ENCODE measurements at places on chromosomes 6 and 20. TPM values are rescaled to one million over a fixed set of nuclear protein-coding genes. Genes with fewer than 3 reads are reported as not detected.

SOX18 gene
- total RNA-seq, result 0.83 TPM

- no peak overlapping the region for H3K27ac ChIP-seq
- H3K4me3 ChIP-seq, result no peak overlapping the region
- no peaks in the 10 kb centered on the region for H3K4me1 ChIP-seq
- peaks cover 8% of the 10 kb centered on the region for H3K27me3 ChIP-seq
Measured at GRCh38 chr20:10216146-10216791, 2.4 kb upstream of the SNAP25 start.

DNA sequence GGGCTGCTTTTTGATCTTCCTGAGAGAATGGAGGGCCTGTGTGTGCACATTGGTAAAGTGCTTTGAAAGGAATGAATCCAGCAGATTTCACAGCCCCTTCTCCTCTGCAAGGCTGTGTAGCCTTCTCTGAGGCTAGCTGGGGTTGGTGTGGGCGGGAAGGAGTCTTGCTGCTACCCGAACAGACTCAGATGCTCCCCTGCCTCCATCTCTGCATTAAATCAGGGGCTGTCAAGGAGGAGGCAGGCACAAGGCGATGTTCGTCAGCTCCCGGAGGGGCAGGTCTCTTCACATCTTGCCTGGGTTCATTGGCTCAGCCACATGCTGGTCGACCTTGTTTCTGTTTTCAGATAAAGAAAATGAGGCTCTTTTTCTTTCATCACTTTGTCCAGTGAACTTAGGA lies 291.5 kb upstream of the SULF2 start:
- no peak overlapping the region for H3K27ac ChIP-seq
- H3K27me3 ChIP-seq, result no peaks in the 10 kb centered on the region
- H3K4me1 ChIP-seq, result no peaks in the 10 kb centered on the region
- no peak for DNase-seq

DNA sequence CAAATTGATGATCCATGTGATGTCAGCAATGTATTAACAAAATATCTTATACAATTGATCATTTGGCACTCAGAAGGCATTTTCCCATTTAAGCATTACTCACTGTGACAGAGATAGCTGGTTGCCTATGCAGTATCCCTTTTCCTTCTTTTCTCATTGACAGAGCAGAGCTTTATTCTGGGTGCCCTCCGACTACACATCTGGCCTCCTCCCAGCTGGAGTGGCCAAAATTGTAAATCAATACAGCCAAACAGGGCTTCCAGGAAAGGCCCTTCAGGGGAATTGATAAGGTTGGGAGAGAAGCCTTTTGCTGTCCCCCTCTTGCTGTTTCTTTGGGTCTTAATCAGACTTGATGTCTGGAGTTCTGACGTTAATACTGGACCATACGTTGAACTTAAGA lies 9.6 kb upstream of the BLOC1S5 start:
- no peak overlapping the region for H3K4me3 ChIP-seq
- H3K4me1 ChIP-seq, result no peaks in the 10 kb centered on the region
- H3K27ac ChIP-seq, result no peak overlapping the region
- no peak for DNase-seq
- H3K27me3 ChIP-seq, result no peaks in the 10 kb centered on the region
- no peaks in the 10 kb centered on the region for H3K36me3 ChIP-seq

GRCh38 chr20:39745380-39745779 lies 783.2 kb downstream of the DHX35 start:
- H3K27me3 ChIP-seq, result no peaks in the 10 kb centered on the region
- no peak overlapping the region for H3K4me3 ChIP-seq
- no peaks in the 10 kb centered on the region for H3K36me3 ChIP-seq

DNA sequence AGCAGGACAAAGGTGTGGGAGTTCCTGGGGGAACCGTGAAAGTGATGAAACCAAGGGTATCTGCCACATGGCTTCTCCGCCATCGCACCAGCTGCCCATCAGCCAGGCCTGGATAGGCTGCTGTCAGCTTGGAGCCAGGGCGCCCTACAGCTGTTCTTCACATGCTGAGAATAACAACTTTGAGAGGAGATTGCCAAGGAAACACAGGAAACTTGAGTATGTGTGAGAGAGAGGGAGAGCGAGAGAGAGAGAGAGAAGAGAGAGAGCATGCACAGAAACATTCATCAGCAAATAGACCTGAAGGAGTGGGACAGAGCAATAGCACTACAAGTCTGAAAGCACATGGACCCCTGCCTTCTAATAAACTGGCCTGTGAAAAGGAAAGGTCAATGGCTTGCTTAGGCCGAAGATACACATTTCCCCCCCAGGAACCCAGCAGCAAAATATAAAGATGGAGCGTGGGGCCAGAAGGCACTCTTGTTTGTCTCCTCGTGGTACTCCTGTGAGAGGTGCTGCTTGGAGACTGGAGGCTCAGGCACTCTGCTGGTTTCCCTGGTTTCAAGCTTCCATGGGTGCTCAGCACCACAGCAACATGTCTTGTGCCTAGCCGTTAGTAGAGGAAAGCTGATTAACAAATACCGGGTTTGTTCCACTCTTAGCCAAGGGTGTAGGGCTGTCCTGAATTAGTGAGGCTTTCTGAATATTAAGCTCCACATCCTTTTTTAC lies 53.0 kb downstream of the SNAP25 start:
- H3K4me3 ChIP-seq, result no peak overlapping the region
- H3K36me3 ChIP-seq, result no peaks in the 10 kb centered on the region
- DNase-seq, result no peak
- no peaks in the 10 kb centered on the region for H3K4me1 ChIP-seq

DNA sequence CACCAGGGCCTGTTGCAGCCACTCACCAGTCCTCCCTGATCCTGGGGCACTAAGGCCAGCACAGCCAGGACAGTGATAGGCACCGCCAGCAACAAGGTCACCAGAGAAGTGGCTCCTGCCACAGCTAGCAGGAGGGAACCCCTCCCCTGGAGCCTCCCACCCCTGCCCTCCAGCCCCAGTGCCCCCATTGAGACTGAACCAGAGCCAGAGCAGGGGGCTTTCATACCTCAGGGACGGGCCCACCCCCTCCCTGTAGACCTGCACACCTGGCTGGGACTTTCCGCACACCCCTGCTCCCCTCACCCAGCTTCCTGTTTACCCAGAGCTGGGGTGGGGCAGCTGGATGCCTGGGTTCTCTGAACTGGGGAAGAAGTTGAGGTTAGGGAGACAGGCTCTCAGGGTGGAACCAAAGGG lies at the start of gene LTB:
LTB (minus strand) TSS at position 195 of the 414 bp plus-strand sequence; CDS start at position 188, 7 bp downstream.
- H3K27ac ChIP-seq, result no peak within 1 kb of the TSS
- peak within 1 kb of the TSS; percentile 71 for H3K4me3 ChIP-seq
- no peak for DNase-seq
- no peaks in the 10 kb centered on the region for H3K27me3 ChIP-seq
